CD14-positive monocyte (primary cell): ENCODE measurements at places on chromosomes 11 and 22. TPM values are rescaled to one million over a fixed set of nuclear protein-coding genes. Genes with fewer than 3 reads are reported as not detected.

Gene UCP2
- polyA plus RNA-seq: 665 TPM

Gene OR8A1
- not detected for polyA plus RNA-seq

Gene CLTCL1
- 5.1 TPM for polyA plus RNA-seq

Gene DEFB131B
- not detected in 2 replicates for polyA plus RNA-seq

DNA sequence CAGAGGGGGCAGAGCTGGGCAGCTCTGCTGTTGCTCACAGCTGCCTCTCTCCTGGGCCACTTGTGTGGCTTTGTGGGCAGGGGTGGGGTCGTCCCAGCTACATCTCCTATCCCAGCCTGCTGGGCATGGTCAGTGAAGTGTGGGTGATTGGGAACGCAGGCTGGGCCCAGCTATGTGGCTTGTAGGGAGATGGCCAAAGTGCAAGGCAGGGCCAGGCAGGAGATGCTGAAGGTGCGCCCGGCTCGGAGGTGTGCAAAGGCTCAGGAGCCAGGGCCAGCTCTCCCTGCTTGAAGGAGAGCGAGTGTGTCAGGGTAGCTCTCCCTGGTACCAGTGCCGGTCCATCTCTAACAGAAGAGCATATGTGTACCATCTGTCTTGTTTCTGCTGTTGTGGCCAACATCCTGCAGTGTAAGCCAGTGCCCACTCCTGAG, 8.4 kb upstream of the RANBP1 start:
- DNase-seq: no peak

DNA sequence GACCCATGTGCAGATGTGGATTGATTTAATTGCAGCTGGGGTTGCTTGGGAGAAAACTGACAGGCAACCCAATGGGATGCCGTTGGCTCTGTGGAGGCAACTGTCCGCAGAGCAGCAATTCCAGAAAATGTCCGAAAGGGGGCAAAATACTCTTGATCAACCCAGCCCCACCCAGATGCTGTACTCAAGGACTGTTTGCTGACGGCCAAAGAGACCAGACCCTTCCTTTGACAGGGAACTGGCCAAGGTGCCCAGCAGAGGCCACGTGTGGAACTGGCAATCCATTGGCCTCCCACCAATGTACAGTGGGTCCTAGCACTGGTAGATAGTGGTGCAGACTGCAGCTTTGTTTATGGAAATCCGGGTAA, 29.7 kb upstream of the KCNA4 start:
- DNase-seq: no peak

DNA sequence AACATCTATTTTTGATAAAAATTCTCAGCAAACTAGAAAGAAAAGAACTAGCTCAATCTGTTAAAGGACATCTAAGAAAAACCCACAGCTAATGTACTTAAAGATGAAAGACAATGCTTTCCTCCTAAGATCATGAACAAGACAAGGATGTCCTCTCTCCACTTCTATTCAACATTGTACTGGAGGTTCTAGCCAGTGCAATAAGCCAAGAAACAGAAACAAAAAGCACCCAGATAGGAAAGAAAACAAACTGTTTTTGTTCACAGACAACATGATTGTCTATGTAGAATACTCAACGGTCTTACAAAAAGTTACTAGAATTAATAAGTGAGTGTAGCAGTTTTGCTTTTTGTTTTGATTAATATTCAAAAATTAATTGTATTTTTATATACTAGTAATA, 7.8 kb downstream of the CD3D start:
- no peak for DNase-seq

DNA sequence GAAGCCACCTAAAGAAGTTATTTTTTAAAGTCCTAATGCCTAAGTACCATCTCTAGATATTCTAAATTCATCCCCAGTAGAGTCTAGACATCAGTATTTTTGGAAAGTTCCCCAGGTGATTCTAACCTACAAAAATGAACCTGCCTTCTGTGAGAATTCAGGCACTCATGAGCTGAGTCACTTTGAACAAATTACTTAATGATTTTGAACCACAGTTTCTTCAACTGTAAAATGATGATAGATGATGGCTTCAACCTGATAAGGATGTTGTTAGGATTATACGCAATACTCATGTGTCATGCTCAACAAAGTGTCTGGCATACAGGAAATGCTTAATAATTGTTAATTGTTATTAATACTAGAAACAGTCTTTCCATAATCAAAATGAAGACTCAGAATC, 82.8 kb upstream of the OR5AK2 start:
- DNase-seq: no peak

DNA sequence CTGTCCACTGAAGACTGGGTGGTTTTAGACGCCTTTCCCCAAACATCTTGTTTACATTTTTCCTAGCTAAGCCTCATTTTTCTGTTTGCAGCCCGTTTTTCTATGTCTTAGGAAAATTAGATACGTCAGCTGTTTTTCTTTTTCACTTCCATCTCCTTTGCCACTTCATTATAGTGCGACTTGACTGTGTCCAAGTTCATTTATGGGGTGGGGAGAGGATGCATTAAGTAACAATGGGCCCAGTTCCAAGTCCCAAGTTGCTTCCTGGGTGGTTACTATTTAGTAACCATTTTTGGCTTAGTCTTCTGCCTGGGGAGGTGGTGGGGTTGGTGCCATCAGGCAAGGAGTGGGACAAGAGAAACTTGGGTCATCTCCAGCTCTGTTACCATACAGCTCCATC, 83.0 kb downstream of the TRAF6 start:
- no peak for DNase-seq

DNA sequence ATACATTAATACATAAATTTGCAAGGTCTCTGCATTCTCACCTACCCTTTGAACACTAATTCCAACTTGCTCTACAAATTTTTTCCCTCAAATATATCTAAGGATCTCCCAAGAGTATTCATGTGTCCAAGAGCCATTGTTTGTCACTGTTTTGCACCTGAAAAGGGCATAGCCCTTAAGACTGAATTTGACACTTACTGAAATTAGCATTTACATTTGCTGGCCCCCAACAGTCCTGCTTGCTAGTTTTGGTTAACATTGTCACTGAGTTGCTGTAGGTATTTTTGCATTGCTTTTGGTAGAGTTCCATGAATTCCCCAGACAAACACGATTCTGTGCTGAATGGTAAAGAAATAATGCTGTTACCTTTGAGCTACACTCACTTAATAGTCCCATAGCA, 57.3 kb downstream of the KCNA4 start:
- DNase-seq: no peak

- no peak for DNase-seq
Measured at GRCh38 chr11:44778195-44779100, 51.7 kb downstream of the TSPAN18 start.

GRCh38 chr11:26846227-26846626, 124.4 kb upstream of the SLC5A12 start:
- DNase-seq: no peak

- no peak for DNase-seq
Measured at GRCh38 chr11:130426837-130427341, 1.5 kb downstream of the ADAMTS8 start.

DNA sequence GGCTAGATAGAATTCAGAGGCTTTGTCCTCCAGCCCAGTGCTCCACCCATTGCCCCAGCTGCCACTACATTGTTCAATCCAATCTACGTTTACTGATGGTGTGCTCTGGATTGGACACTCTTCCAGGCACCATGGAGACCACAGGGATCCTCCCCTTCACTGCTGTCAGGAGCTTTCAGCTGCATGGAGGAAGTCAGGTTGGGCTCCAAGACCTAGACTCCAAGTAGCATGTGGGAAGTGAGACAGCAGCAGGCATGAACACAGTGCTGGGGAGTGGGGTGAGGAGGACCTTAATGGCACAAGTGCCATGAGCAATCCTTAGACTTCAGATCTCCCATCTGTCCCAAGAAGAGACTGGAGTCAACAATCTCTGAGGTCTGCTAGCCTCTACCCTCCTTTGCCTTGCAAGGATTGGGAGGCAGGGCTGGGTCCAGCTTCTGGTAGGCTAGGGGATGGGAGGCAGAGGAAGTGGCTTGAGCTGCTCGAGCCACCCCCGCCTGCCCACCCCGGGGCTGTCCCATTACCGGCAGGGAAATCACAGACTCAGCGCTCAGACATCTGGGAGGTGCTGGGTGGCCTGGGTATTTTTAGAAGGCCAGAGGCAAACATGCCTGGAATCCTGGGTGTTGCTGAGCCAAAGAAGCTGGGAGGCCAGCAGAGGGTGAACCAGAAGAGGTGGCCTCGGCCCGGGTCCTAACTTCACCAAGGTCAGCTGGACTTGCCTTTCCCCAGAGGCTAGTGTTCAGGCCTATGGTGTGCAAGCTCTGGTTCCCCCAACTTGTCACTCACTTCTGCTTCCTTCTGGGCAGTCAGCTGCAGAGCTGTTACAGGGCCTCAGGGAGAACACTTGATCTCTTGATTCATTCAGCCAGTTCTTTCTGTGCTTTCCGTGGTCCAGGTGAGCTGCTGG, 15.2 kb upstream of the FCHSD2 start:
- peak; percentile 57 for DNase-seq

DNA sequence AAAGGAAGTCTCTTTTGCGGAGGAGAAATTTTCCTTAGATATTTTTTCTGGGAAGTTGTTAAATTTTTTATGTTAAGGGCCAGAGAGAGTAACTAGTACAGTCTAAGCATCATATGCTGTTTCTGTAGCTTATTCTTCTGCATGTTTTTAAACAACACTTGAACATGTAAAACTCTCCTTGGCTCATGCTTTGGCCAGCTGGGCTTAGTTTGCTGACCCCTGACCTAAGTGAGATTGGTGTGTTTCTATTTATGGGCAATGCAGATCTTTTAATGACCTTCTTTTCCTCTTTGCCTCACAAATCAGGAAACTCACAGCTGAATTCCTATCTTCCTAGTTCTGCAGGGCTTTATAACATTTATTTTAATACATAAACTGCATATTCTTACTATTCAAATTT, 942.5 kb downstream of the OPCML start:
- no peak for DNase-seq

GRCh38 chr11:91219535-91219934, 996.7 kb upstream of the CHORDC1 start:
- no peak for DNase-seq

DNA sequence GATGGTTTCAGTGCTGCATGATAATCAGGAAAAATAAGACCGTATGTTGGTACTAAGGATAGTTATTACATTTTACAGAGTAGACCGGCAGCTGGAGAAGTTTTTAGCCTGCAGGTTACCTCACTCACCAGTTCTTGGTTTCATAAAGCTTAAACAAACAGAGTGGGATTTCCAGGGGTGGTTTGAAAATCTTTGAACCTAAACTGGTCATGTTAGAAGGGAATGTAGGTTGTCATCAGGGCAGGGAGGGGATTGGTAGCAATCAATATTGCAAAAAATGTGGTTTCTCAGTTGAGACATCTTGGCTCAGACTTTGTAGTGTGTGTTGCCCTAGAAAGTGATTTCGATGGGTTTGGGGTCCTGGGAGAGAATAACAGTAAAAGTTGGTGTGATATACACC, 17.5 kb downstream of the EXT2 start:
- DNase-seq: no peak

GRCh38 chr11:40130427-40130826, 1329.0 kb downstream of the LRRC4C start:
- DNase-seq: no peak

DNA sequence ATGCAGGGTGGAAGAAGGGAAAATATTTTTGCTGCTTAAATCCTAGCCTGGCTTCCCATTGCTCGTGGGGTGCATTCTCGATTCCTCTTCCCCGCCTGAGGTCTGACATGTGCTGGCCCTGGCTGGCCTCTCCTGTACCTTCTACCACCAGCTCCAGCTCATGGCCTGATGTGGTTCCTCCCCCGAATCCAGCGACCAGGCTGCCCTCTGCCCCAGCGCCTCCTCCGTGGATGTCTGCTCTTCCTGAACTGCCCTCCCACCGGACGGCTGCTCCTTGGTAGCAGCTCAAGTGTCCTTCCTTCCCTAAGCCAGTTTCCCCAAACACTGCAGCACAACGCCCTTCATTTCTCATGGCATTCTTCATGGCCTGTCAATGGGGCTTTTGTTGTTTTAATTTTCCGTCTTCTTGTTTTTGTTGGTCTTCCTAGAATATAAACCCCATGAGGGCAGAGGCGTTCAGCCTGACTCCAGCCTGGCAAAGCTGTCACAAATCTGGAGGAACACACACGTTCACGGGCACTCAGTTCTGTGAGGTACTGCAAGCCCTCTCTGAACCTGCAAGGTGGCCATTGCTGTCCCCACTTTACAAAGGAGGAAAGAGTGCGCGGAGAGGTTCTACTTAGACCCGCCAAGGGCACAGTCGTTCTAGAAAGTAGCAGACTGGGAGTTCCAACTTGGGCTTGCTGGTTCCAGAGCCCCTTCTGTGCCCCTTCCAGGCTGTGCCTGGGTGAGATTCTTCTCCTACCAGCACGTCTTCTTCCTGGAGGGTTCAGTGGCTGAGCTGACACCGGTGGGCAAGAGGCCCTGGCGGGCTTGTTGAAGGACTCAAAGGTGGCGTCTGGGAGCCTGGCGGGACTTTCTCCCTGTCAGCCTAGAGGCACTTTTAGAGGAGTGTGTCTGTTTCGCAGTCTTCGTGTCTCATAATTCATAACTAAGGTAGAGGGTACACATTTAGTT, 953 bp upstream of the LRP5 start:
- DNase-seq: no peak

DNA sequence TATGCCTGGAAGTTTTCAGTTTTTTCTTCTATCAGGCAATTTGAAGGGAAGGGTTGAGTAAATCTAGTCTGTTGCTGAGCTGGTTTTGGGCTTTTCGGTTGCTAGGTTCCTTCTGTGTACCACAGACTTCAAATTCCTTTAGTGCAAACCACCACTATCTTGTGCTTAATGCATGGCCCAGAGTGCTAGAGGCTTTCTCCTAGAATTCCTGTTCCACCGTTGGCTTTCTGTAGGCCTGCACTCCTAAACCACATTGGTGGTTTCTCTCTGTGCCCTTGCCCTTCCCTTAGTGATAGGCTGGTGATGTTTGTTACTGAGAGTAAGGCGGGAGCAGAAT, 47.1 kb upstream of the CTSC start:
- DNase-seq: no peak

DNA sequence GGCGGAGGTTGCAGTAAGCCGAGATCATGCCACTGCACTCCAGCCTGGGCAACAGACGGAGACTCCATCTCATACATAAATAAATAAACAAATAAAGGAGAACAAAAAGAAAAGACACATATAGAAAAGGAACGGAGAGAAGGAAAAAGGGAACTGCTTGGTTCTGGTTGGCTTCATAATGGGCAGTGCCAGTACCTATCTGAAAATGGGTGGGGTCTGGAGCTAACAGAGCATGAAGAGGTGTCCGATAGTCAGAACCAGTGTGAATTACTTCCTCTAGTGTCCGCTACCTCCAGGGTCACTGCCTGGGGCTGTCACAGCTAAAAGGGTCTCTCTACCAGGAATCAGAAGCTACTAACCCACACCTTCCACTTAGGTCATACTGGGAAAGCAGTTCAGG, 27.2 kb upstream of the TTC28 start:
- DNase-seq: no peak

- DNase-seq: no peak
Measured at GRCh38 chr22:36381513-36382128, 6.1 kb downstream of the MYH9 start.

GRCh38 chr11:132101881-132102280, 731.5 kb downstream of the NTM start:
- DNase-seq: no peak
